ENCODE measurements at places on chromosomes 2 and 18. TPM values are rescaled to one million over a fixed set of nuclear protein-coding genes. Genes with fewer than 3 reads are reported as not detected.

ATP6V1B1 gene
- total RNA-seq, result not detected

LHCGR gene
- not detected for total RNA-seq

NGEF gene
- total RNA-seq, result 1.2 TPM

REG3G gene
- not detected for total RNA-seq

GULP1 gene
- not detected for total RNA-seq

TMEM237 gene
- 18.8 TPM for total RNA-seq

MROH2A gene
- not detected for total RNA-seq

GRP gene
- total RNA-seq, result not detected

NT5DC4 gene
- not detected for total RNA-seq

ARHGAP25 gene
- total RNA-seq, result 37.8 TPM

FAM237A gene
- total RNA-seq, result not detected

CCL20 gene
- 4.4 TPM for total RNA-seq

TUBA3D gene
- not detected for total RNA-seq

SULT1C2 gene
- total RNA-seq, result not detected

DTNA gene
- not detected for total RNA-seq

COL6A3 gene
- total RNA-seq, result 27.6 TPM

GPR75 gene
- total RNA-seq, result 3.1 TPM

HOXD8 gene
- total RNA-seq, result not detected

ICA1L gene
- 7.8 TPM for total RNA-seq

SGPP2 gene
- 23.0 TPM for total RNA-seq

RPE gene
- total RNA-seq, result 61.4 TPM

VWA3B gene
- not detected for total RNA-seq

INPP5D gene
- total RNA-seq, result 43.6 TPM

UGT1A5 gene
- total RNA-seq, result not detected

GPATCH11 gene
- total RNA-seq, result 15.7 TPM

AMER3 gene
- total RNA-seq, result not detected

PAIP2B gene
- total RNA-seq, result 0.64 TPM

SKA1 gene
- 22.1 TPM for total RNA-seq

CREG2 gene
- not detected for total RNA-seq

SCYGR8 gene
- not detected for total RNA-seq

SPEG gene
- total RNA-seq, result not detected

AQP4 gene
- not detected for total RNA-seq

PROC gene
- 0.12 TPM for total RNA-seq

AQP12B gene
- not detected for total RNA-seq

EVA1A gene
- not detected for total RNA-seq

TCF7L1 gene
- total RNA-seq, result not detected

C2orf66 gene
- total RNA-seq, result 0.33 TPM

MC2R gene
- total RNA-seq, result not detected

CDH20 gene
- total RNA-seq, result not detected

MLPH gene
- not detected for total RNA-seq

MTCL1 gene
- 0.40 TPM for total RNA-seq

PGAP1 gene
- 27.1 TPM for total RNA-seq

DCDC2C gene
- not detected for total RNA-seq

SMYD5 gene
- 62.7 TPM for total RNA-seq

PIGN gene
- 32.0 TPM for total RNA-seq

C1GALT1C1L gene
- not detected for total RNA-seq

PIEZO2 gene
- total RNA-seq, result not detected

SF3B1 gene
- total RNA-seq, result 259 TPM

AAMP gene
- total RNA-seq, result 85.3 TPM

FHOD3 gene
- not detected for total RNA-seq

GNAL gene
- total RNA-seq, result 0.40 TPM

OSBPL1A gene
- total RNA-seq, result 3.1 TPM
